ENCODE measurements at places on chromosomes 4 and X.

GRCh38 chr4:166996216-166996615 is 238.1 kb downstream of the SPOCK3 start:
- DNase-seq, result no peak

GRCh38 chr4:139822391-139822790 is 156.8 kb downstream of the MGST2 start:
- DNase-seq, result no peak

DNA sequence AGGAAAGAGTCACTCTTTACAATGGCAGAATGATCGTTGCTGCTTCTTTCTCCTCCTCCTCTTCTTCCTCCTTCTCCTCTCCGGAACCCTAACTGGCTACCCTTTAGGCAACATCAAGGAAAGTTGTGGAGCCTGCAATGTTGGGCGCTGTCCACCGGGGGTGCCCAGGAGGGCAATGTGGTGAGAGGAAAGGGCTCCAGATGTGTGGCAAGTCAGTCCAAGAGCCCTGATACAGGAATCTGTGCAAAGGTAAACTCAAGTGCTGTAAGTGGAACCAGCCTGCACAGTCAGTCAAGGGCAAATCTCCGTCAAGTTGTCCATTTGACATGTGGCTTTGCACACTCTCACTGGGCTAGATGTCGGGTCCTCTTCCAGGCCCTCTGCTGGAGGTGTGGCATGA is 2.8 kb downstream of the RTL5 start:
- no peak for DNase-seq

GRCh38 chr4:83542225-83542624 is 6.3 kb downstream of the GPAT3 start:
- DNase-seq, result no peak

DNA sequence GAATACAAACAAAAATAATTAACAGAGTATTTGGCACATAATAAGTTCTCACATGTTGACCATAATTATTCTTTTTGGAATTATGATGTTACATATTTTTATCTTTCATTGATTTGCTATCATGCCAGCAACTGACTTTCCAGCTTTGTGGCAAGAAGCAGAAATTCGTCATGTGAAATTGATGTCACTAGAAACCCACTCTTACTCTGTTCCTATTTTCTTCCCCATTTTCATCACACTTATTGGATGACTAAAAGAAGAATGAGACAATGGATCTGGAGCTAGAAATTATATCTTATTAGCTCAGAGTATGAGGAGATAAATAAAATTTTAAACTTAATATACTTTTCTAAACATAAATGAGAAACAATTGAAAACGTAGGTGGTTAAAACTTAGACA is 31.9 kb downstream of the EGF start:
- peak; percentile 71 for DNase-seq

GRCh38 chr4:519885-520682 is 21.1 kb downstream of the PIGG start:
- no peak for DNase-seq

DNA sequence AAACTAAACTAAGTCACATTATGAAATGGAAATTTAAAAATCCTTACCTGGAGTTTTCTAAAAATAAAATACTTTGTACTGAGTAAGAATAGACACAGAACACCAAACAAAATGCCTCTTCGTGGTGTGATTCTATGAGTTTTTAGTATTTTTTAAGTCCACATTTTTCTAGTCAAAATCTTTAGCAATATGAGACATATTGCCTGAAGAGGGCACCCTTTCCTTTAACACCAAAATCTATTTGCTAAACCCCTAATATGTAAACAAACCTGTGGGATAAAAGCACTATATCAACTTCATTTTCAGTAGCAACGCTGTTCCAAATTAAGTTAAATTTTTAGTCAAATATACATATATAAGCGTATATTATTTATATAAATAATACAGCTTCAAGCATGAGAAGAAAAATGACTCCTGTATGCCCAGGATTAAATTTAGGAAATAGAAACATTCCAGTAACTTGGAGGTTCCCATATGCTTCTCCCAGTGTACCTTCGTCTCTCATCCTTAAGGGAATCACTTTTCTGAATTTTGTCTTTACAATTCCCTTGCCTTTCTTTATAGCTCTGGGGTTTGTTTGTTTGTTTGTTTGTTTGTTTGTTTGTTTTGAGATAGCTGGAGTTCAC is 23.0 kb upstream of the PGM2 start:
- peak; percentile 60 for DNase-seq

- DNase-seq, result no peak
Observed at GRCh38 chr4:30281986-30282385, 438.2 kb upstream of the PCDH7 start.

GRCh38 chr4:2126309-2127043 is 67.3 kb downstream of the NAT8L start:
- no peak for DNase-seq

DNA sequence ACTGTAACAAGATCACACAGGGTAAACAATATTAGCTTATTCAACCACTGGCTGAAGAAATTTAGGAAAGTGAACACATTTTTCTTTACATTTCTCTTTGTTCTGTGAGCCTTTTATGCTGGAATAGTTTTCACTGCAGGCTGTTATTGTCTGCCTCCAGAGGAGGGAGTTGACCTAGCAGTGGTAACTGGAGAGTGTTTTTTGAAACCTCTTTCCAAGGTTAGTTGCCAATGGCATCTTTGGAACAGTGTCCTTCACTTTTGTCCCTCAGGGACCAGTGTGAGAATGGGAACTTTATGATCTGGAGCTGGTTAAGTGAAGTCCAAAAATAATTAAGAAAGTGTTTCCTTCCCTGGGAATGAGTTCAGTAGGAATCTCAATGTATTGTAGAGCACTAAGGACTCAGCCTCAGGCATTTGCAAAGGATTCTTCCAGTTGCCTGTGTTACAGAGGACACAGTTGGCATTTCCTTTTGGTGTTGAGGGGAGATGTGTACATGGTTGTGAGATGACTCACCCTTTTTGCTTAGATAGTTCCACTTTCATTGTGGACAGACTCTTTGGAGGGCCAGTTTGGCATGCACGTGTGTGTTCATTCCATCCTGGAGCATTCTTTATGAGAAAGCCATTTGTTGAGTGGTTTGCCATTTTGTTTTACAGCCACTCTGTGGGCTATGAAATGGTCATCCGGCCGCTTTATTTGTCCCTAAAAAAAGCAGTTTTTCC is 61.3 kb downstream of the AR start:
- no peak for DNase-seq

- DNase-seq, result no peak
Observed at GRCh38 chrX:37627602-37628001, 56.1 kb downstream of the LANCL3 start.

DNA sequence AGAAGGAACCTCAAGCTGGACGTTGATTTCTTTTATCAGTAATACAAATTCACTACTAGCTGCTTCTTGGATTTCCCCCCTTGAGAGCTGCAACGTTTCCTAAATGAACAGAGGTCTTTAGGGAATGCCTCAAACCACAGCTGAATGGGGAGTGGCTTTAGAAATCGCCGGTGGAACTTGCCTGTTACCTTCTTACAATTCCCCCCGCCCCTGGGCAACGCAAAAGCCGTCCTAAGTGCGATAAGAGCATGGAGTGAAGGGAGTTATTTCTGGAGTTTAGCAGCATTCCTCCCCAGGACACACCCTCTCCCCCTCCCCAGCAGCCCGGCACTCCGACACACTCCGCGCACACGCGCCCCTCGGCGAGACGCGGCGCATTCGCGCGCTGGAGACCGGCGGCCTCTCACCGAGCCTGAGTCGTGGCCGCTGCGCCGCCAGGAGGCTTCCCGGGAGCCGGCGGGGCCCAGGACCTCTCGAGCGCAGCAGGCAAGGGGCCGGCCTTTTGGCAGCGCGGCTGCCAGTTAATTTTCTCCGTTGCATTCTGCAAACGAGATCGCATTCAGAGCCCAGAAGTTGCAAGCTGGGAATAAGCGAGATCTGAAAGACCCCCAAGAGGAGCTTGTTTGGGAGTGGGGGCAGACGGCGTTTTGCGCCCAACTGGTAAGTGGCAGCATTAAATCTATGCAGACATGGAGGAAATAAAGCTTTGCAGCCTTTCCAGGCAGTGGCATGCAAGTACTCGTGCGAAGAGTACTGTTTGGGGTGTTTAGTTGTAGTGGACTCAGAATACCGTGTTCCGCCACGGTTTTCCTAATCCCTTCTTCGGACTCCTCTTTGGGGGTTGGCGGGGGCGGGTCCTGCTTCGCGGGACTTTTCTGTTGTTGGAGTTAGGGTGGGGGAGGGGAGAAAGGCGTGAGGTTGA is 134.7 kb downstream of the PALLD start:
- peak; percentile 33 for DNase-seq

DNA sequence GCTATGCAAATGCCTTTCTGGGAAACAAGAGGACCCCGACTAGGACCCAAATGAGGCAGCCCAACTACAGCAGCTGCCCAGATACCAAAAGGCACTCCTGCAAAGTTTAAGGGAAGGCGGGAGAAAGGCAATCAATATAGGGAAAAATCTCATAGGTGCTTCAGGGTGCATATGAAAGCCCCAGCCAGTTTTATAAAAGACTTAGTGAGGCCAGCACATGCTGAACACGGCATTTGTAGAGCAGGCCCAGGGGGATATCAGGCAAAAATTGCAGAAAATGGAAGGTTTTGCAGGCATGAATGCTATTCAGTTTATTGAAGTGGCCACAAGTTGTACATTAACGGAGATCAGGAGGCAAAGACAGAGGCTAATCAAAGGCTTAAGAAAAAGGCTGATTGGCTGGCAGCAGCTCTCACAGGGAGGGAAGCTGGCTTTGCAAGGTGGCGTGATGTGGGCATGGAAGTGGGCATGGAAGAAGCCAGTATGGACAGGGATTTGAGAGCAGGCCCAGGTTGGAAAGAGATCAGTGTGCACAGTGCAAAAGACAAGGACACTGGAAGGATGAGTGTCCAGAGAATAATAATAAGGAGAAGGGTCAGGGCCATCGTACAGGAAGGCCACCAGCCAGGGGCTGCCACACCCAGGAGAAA is 37.7 kb upstream of the UGT2B7 start:
- DNase-seq, result no peak

GRCh38 chrX:43882294-43882681 is at the start of gene MAOB:
Gene MAOB, minus strand, starts transcription at chrX:43882450. Its CDS starts 151 bp downstream, at chrX:43882299.
- DNase-seq, result peak; percentile 18

- DNase-seq, result peak; percentile 69
Observed at GRCh38 chrX:17464194-17464593, 89.2 kb downstream of the NHS start.

DNA sequence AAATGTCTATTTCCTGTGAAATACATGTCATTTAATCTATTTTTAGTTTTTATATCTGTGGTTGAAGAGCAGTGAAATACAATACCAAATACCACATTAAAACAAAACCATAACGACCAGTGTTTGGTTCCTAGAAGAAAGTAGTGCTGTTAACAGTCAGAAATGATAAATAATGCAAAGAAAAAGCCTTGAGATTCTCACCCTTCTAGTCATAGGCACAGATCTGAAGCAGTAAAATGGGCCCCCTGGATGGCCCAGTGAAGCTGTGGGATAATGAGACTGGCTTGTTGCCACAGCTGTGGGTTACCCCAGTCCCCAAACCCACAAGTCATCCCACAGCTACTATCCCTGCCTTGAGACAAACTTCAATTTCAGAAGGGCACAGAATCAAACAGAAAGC is 137.3 kb upstream of the RPL34 start:
- DNase-seq, result no peak

GRCh38 chrX:109783701-109784079 is 50.6 kb upstream of the ACSL4 start:
- no peak for DNase-seq

DNA sequence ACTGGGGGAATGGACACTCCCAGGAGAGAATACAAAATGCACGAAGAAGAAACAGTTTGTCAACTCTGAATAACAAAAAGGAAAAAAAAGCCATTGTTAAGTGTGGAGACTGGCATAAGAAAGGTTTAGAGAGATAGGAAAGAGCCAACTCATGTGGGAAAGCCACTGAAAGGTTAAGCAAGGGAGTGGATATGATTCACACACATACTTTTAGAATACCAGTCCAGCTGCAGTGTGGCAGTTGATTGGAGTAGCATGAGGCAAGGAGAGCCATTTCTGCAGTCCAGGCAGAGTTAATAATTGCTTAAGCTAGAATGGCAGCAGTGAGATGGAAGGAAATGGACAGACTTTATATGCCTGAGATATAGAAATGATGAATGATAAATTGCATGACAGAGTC is 36.9 kb upstream of the ADAD1 start:
- no peak for DNase-seq

- no peak for DNase-seq
Observed at GRCh38 chr4:1638272-1638598, 45.9 kb downstream of the FAM53A start.

- no peak for DNase-seq
Observed at GRCh38 chr4:74205046-74205445, 47.1 kb downstream of the MTHFD2L start.

DNA sequence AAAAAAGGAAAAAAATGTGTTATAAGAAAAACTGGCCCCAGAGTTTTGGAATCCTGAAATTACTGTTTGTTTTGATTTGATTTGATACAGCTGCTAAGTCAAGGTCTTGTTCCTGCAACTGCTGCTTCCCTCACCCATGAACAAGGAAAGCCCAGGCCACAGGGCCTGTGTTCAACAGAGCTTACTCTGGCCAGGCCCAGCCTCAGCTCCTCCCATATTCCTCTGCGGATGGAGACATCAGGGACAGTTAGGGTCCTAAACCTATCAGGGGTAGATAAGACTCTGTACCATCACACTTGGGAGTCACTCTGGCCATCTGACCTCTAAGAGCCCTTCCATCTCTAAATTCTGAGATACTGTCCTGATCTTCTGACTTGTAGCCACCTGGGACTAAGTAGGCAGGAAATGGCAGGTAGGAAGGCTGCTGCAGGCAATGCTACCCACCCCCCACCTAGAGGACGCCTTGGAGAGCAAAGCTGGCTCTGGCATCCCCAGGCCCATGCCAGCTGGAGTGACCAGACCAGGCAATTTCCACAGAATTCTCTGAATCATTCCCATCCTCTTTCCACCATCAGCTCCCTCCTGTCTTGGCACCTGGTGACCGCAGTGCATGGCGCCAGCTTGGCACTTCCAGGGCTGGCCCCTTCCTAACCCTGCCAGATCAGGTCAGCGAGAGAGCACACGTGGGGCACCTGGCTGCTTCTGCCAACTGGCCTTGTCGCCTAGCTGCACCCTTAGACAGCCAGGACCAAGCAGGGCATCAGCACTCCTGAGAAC is 58.0 kb upstream of the TMEM33 start:
- DNase-seq, result no peak

GRCh38 chr4:113560579-113560978 is 201.0 kb downstream of the CAMK2D start:
- DNase-seq, result peak; percentile 53

GRCh38 chrX:153935326-153935851 is 552 bp upstream of the NAA10 start:
- DNase-seq, result no peak

DNA sequence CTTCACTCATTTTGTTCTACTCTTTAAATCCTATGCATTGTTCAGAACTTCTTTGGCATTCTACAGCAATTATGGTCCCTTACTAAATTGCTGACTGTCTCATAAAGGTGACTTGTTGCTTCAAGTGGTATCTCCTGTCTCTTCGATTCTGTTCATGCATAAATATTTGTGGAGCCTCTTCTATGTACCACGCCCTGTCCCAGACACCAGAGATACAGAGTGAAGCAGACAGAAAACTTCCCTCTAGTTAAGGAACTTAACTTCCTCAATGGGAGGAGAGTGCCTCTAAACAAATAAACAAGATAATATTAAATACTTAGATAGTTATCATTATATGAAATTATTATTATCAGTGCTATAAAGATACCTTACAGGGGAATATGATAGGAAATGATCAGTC is 235.7 kb downstream of the FRAS1 start:
- DNase-seq, result no peak

Data from suppressor macrophage (primary cell).